ENCODE measurements at places on chromosomes 11 and 22.

- DNase-seq = no peak
Measured at GRCh38 chr11:73320763-73321603, 12.9 kb downstream of the ARHGEF17 start.

GRCh38 chr22:20763630-20764470 lies 10.1 kb upstream of the SERPIND1 start:
- DNase-seq = no peak

- DNase-seq = no peak
Measured at GRCh38 chr11:19332476-19332875, 91.7 kb upstream of the E2F8 start.

DNA sequence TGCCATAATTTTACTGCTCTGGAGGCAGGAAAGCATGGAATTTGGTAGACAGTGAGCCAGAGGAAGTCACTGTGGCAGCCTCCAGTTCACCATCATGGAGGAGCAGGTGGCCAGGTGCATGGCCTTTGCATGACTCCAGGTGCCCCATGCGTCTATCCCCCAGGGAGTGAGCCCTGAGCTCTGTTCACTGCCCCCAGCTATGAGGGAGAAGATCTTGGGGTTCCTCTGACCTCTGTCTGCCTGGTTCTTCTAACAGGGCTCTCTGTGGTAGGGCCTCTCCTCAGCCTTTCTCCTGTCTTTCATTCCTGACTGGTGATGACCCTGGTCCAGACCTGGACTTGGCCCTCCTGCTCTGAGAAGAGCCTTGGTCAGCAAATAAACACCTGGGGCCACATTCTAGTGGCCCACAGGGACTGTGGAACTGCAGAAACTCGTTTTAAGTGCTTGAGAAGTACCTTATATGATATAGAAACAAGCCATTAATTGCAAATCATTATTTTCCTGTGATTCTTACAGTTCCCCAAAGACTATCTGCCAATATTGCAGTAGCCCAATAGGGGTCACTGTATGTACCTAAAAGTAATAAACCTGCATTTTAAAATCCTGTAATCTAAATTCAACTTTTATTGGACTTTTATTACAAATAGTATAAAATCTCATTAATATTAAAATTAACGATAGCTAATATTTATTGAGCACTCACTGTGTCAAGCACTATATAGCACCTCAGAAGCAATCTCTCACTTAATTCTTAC lies 120.0 kb upstream of the SYT13 start:
- no peak for DNase-seq

- DNase-seq = no peak
Measured at GRCh38 chr11:119612814-119613213, 116.2 kb downstream of the NECTIN1 start.

- DNase-seq = no peak
Measured at GRCh38 chr11:84890676-84891075, 736.5 kb downstream of the DLG2 start.

Measured in GOT3 (cell line).